Caco-2 (cell line): ENCODE measurements at places on chromosomes 6 and 20.

GRCh38 chr20:49851991-49852390, 39.4 kb downstream of the SLC9A8 start:
- DNase-seq, result no peak

DNA sequence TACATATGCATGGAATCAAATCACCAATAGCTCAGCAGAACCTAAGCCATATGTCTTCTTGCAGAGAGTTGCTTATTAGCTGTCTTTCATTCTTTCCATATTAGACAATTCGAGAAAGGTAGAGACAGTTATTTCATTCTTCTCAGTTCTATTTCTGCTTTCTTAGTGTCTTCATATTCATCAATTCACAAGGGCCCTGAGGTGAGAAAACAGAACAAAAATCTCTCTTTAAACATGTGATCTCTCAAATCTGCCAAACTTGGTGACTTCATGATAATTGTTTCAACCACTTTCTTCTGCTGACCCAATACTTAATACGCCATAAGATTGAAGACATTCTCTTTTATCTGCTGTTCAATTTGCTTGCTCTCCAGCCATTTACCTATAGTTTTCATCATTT, 229.7 kb upstream of the MARCKS start:
- DNase-seq, result no peak

GRCh38 chr6:136079701-136080565, 170.2 kb downstream of the MTFR2 start:
- no peak for DNase-seq

- no peak for DNase-seq
Observed at GRCh38 chr6:166567107-166567506, 19.4 kb downstream of the RAMACL start.

DNA sequence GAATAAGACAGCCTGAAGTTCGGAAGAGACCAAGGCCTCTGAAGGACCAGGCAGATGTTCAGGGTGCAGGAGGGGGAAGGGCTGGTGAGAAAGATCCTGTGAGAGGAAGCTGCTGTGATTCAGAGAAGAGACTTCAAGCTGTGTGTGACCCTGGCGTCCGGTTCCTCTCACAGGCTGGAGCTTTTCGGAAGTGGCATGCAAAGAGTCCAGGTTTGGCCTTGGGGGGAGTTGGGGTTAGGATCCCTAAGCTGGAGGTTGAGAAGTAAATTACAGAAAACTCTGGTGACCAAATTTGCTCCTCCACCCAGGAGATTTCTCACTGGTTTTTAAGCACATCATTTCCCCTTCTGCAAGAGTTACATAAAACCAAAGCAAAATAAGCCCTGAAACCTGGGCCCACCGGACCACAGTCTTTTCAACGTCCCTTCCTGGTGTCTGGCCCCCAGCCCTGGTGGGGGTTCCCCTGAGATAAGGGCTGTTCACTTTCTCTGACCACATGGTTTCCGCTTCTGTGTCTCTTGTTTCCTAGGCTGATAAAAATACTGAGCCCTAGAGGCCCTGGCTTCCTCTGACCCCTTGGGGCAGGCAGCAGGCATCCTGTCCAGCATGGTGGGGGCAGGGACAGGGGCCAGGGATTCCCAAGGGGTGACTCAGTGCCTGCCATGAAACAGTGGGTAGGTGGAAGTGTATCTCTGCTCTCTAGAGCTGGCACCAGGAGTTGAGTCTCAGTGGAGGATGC, 12.0 kb upstream of the LTA start:
- DNase-seq, result no peak

DNA sequence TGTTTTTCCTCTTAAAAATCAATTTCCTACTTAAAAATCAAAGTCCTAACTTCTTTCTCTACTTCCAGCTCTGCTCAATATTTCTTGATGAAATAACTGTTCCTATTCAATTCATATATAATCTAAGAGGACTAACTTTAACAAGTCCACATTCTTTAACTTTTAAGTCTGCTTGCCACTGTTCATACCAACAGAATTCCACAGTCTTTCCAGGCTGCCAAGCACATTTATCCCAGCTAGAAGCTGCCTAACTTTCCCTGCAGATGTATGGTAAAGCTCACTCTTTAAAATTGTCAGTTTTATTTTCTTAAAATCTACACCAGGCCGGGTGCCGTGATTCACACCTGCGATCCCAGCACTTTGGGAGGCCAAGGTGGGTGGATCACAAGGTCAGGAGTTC, 11.5 kb downstream of the CALHM6 start:
- no peak for DNase-seq
